ENCODE measurements at places on chromosomes 13 and 19.

- DNase-seq = peak; percentile 90
Observed at GRCh38 chr19:49801966-49802661, 11.0 kb downstream of the FUZ start.

DNA sequence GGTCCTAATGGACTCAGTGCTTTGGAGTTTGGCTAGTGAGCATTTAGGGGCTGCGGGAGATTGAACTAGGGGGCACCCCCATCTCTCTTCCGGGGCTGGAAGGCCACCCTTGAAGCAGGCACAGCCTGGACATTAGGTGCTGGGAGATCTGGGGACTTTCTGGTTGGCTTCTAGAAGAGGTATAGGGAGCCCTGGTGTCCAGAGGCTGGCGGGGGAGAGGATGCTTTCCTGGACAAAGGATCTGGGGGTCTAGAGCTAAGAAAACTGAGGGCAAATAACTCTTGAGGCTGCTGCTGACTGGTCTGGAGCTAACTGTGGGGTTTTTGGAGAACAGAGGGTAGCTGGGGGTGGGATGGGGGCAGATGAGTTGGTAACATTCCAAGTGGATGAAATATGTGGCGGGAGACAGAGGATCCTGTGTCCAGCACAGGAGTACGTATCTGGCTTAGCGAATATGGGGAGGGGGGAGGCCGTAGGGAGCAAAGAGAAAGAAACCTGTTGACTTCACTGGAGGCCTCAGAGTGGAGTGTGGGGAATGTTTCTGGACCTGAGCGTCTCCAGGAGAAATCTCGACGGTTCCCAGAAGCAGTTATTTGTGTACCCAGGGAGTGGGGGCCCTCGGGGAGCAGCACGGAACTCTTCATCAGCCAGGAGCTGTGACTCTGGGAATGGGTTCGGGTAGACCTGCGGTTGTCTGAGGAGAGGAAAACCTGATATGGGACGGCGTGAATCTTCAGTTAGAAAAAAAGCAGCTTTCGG lies 1.4 kb downstream of the HNRNPUL1 start:
- peak; percentile 38 for DNase-seq

- DNase-seq = no peak
Observed at GRCh38 chr13:98443329-98443728, 133.6 kb downstream of the STK24 start.

DNA sequence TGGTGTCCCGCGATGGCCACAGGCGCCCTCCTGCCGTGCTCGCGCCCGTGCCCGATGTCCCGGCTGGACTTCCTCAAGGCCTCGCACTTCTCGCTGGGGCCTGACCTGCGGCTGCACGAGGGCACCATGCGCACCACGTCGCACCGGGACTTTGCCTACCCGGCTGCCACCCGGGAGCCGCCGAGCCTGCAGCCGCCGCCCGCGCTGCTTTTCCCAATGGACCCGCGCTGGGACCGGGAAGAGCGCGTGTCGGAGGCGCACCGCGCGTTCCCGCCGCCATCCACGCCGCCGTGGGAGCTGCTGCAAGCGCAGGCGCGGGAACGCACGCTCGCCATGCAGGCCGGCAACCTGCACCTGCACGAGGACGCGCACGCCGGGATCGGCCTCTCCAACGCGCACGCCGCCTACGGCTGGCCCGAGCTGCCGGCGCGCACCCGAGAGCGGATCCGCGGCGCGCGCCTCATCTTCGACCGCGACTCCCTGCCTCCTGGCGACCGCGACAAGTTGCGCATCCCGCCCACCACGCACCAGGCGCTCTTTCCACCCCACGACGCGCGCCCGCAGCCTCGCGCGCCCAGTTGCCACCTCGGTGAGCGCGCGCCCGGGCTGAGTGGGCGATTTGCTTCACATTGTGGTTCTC lies 12.1 kb upstream of the PEX11G start:
- DNase-seq = peak; percentile 78

DNA sequence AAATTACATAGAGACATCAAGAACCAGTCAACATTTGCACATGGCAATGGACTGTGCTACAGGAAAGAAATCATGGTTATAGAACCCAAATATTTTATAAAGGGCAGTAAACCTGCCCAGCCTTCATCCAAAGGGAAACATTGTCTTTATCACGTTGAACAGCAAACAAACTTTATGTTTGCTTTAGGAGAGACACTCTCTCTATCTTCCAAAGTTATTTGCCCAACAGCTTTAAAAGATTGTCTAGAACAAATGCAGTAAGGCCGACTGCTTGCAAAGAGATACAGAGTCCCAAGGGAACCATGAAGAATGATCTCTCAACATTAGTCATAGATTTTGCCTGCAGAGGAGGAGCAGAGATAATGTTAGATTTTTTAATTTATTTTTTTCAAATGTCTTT lies 1323.5 kb upstream of the SLC10A2 start:
- DNase-seq = no peak

GRCh38 chr19:49297403-49297802 lies 27.6 kb downstream of the SLC6A16 start:
- no peak for DNase-seq

DNA sequence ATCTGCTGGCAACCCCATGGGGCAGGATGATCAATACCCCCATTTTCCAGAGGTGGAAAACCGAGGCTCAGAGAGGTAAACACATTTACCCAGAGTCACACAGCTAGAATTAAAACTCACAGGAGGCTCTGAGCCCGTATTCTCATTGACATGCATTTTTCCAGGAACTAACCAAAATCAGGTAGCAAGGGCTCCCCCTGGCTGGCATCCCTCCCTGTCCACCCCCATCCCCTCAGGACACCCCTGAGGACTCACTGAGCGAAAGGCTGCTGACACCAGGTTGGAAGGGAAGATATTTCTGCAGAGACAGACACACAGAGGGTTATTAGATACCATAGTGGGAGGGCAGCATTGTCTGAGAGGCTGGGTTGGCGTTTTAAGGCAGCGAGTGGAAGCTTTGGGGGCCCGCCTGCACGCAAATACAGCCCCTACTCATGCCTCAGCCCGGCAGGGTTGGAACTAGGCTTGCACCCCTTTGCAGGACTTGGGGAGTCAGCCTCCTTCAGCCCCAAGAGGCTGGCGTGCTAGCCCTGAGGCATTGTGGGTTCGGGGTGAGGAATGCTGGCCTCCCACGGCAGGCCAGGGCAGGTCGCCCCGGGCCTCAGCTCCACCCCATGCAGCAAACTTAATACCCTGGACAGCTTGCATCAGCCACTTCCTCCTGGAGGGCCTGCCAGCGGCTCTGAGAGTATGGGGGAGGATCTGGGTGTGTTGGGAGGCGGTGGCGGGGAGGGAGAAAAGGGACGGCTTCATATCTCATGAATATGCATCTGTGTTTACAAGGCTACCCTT lies 3.9 kb downstream of the SLC1A5 start:
- DNase-seq = peak; percentile 51

- no peak for DNase-seq
Observed at GRCh38 chr13:108360139-108360538, 90.6 kb downstream of the TNFSF13B start.

GRCh38 chr19:42461700-42462324 lies 19.1 kb upstream of the CXCL17 start:
- DNase-seq = no peak

GRCh38 chr13:75507027-75508001 lies 25.3 kb upstream of the TBC1D4 start:
- DNase-seq = no peak

DNA sequence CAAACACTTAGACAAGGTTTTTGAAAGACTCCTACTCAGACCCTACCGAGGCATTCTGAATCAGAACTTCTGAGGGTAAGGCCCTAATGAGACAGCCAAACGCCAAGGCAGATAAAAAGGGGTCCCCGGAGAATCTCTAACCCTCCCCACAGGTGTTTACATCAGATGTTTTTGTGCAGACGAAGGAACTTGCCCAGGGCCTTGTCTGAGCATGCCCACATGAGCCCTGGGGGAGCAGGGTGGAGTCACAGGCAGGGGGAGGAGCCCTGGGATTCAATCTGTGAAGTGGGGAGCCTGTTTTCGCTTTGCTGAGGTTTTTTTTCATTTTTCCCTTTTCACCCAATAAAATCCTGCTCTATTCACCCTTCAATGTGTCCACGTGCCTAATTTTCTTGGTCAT lies 61.6 kb upstream of the MED4 start:
- DNase-seq = no peak

DNA sequence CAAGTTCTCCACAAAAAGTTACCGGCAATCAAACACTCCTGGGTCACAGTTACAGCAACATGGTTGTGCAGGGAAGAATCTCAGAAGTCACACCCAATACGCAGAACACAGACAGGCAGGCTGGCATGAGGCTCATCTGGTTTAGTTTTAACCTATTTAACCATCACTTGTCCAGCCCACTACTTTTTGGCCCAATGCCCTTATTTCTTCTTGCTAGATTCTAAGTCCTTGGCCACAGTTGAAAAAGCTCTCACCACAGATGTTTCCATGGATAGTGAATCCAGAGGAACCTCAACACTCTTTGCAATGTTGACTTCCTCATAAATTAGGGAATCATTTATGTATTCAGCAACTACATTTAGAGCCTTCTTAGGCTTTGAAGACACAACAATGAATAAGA lies 50.7 kb upstream of the FNDC3A start:
- no peak for DNase-seq

- no peak for DNase-seq
Observed at GRCh38 chr13:46621133-46621532, 68.2 kb downstream of the LRCH1 start.

DNA sequence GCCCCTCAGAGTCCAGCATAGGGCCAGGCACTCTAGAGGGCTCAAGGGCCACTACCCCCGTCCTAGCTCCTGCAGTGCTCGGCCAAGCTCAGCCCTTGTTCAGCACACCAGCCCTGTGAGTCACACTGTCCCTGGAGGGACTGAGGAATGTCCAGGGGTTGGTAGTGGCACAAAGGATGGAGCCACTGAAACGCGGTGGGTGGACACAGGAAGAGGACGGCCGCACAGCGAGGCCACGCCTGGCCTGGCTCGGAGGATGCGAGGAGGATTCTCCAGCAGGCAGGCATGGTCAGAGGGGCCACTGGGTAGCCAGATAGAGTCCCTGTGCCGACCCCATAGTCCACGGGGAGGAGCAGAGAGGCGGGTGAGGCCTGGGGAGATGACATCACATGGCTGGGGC lies 45.7 kb downstream of the C1QTNF9 start:
- DNase-seq = no peak

DNA sequence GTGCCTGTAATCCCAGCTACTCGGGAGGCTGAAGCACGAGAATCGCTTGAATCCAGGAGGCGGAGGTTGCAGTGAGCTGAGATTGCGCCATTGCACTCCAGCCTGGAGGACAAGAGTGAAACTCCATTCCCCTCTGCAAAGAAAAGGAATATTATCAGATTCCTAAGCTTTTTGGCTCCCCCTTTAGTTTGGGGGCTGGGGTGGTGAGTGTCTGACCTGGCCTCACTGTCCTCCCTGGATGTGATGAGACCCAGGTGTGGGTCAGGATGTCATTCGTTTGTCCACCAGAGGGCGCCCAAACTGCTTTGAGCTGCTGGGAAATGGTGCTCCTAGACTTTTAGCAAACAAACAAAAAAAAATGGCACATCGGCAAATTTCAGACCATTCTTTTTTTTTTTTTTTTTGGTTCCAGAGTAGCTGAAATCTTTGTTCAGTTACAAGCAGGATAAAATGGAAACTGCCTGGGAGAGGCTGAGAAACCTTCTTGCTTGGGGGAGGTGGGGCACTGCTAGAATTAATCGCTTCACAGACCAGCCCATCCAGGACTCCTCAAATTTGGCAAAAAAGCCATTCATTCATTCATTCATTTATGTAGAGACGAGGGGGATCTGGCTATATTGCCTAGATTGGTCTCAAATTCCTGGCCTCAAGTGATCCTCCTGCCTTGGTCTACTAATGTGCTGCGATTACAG lies 29.4 kb downstream of the SPC24 start:
- DNase-seq = peak; percentile 79

GRCh38 chr19:2590630-2591399 lies 111.7 kb downstream of the GNG7 start:
- DNase-seq = no peak

DNA sequence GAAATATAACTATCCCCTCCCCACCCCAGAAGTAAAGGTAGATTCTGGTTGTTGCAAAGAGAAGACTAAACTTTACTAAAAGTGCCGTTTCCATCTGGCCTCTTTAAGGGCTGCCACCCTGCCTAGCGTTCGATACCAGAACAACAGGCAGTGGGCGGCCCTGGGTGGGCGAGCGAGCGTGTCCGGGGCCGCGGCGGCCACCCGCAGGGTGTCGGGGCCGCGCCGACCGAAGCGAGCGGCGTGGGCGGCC lies 2.6 kb downstream of the FGF9 start:
- DNase-seq = no peak

GRCh38 chr13:27636589-27637288 lies 15.0 kb downstream of the POLR1D start:
- DNase-seq = no peak

- DNase-seq = no peak
Observed at GRCh38 chr13:110387451-110388107, 80.5 kb downstream of the COL4A2 start.

- DNase-seq = peak; percentile 25
Observed at GRCh38 chr19:13150931-13151604, 857 bp downstream of the IER2 start.

DNA sequence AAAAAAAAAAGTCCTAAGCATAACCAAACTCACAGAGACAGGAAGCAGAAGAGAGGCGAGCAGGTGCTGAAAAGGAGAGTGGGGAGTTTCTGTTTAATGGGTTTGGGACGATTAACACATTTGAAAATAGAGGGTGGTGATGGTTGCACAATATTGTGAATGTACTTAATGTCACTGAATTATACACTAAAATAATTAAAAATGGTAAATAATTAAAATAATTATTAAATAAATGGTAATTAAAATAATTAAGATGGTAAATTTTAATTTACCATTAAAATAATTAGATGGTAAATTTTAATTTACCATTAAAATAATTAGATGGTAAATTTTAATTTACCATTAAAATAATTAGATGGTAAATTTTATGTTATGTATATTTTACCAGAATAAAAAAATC lies 74.8 kb upstream of the XPO4 start:
- no peak for DNase-seq

- no peak for DNase-seq
Observed at GRCh38 chr19:48539503-48540096, 12.4 kb upstream of the SULT2B1 start.

- no peak for DNase-seq
Observed at GRCh38 chr13:68051910-68052309, 821.8 kb upstream of the PCDH9 start.

GRCh38 chr19:17021793-17022590 lies 4.6 kb downstream of the CPAMD8 start:
- DNase-seq = no peak

- DNase-seq = no peak
Observed at GRCh38 chr13:114296902-114297301, 15.5 kb downstream of the UPF3A start.

DNA sequence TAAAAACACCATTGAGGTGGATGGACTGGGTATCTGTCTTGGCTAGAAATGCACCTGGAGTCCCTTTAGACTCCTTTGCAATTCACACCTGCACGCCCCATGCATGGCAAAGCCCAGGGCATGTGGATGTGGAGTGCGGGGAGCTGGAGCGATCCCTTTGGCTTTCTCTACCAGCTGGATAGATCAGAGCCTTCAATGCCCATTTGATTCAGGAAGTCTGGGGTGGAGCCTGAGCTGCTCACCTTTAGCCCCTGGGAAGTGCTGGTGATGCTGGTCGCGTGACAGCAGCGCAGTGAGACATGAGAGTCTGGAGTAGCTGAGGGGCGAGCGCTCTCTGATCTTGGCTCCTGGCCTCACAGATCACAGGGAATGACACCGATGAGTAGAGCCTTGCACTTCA lies 4.8 kb upstream of the ZNF536 start:
- DNase-seq = no peak

GRCh38 chr13:50406831-50407230 lies 391.6 kb downstream of the KCNRG start:
- no peak for DNase-seq

- DNase-seq = no peak
Observed at GRCh38 chr13:74070065-74070464, 64.1 kb downstream of the KLF12 start.

Data from left kidney (tissue), 8 donors.